ENCODE measurements at places on chromosomes 11 and 22. TPM values are rescaled to one million over a fixed set of nuclear protein-coding genes. Genes with fewer than 3 reads are reported as not detected.

The MIAT gene
- 0.58 TPM for polyA plus RNA-seq

DNA sequence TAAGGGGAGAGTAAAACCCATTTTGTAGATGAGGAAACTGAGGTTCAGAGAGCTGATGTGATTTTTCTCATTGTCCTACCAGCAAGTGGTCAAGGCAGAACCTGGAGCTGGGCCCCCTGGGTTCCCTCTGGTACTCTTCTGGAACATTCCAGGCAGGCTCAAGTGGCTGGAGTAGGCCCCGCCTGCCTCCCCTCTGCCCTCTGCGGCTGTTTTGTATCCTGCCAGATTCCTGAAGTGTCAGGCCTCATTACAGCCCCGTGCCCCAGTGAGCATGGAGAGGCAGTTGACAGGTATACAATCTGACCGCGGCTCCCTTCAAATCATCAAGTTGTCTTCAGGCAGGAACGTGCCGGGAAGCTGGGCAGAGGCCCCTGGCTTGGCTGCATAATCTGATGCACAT lies 94.6 kb upstream of the CD82 start:
- no peak for DNase-seq

The C11orf97 gene
- not detected for polyA plus RNA-seq

The OR4A47 gene
- polyA plus RNA-seq = not detected

GRCh38 chr22:43848366-43849171 lies 13.7 kb downstream of the SULT4A1 start:
- peak; percentile 53 for DNase-seq

DNA sequence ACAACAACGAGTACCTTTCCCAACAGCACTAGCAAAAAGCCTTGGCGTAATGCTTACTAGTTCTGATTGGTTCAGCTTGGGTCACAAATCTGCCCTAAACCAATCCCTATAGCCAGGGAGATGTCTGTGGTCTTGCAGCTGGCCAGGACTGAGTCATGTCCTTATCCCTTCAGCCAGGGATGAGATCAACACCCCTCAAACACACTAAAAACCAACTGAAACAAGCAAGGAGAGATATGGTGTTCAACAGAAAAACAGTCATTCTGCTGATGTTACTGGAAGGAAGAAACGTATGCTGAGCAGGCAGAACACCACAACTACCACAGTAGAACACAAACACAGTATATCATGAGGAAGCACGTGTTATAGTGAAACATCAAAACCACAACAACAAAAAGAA lies 375.6 kb downstream of the LARGE1 start:
- no peak for DNase-seq

- no peak for DNase-seq
Observed at GRCh38 chr22:34501366-34501965, 564.5 kb upstream of the ISX start.

The TYR gene
- not detected for polyA plus RNA-seq

DNA sequence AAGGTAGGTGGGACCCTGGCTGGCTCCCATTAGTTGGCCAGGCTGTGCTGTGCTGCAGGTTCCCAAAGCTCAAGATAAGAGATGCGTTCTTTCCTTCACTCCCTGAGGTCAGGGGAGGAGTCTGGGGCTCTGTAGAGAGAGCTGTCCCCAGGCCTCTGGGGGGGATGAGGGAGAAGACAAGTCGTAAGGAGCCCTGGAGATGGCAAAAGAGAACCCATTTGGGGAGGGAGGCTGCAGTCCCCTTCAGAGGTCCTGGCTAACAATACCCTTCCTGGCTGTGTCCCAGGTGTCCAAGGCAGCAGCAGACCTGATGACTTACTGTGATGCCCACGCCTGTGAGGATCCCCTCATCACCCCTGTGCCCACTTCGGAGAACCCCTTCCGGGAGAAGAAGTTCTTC lies 916 bp downstream of the GNG3 start:
- DNase-seq = no peak

DNA sequence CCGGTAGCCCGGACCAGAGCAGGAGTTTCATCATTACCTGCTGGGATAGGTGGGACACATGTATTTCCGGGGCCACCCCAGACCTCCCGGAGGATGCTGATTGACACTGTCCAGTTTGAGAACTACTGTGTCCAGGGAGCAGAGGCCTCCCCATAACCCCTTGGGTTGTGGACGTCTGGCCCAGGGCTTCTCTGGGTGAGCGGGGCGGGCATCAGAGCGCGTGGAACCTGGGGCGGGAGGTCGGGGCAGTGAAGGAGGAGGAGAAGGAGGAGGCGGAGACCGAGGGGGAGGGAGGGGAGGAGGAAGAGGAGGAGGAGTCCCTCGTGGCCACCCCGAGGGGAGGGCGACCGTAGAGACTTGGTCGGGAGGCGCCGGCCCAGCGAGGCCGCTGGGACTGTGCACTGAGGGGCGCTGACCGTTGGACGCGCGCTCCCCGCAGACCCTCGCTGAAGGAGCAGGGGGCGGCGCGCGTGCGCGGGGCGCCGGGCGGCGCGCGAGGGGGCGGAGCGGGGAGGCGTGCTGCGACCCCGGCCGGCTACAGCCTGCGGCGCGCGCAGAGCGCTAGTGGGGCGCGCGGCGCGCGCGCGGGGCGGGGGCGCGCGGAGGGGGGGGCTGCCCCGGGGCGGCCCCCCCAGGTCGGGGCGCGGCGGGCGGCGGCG lies at the start of gene GRK3:
GRK3 (plus strand) TSS at position 356 of the 659 bp plus-strand sequence. CDS start 366 bp downstream, outside the sequence.
- peak; percentile 23 for DNase-seq

The USH1C gene
- polyA plus RNA-seq = 301 TPM

- DNase-seq = no peak
Observed at GRCh38 chr11:2355000-2355644, 22.0 kb upstream of the CD81 start.

- DNase-seq = peak; percentile 79
Observed at GRCh38 chr11:10303558-10304363, 1.1 kb upstream of the ADM start.

The OR52H1 gene
- not detected for polyA plus RNA-seq

The FAM180B gene
- polyA plus RNA-seq = not detected

DNA sequence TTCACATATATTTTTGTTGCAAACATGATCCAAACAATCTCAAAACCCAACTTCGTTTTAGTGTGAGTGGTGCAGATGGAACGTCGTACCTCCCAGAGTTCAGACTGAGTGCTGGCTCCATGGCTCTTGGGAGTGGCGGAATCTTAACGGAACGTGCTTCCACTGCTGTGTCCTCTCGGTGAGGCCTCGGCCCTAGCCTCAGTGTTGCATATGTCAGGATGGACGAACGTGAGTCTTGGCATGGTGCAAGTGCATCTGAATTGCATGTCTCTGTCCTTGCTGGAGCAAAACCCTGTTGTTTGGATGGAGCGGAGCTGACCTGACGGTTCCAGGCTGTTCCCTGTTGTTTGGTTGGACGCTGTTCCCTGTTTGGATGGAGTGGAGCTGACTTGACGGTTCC lies 306.8 kb downstream of the TBC1D22A start:
- DNase-seq = no peak

The SCUBE2 gene
- polyA plus RNA-seq = 4.9 TPM

DNA sequence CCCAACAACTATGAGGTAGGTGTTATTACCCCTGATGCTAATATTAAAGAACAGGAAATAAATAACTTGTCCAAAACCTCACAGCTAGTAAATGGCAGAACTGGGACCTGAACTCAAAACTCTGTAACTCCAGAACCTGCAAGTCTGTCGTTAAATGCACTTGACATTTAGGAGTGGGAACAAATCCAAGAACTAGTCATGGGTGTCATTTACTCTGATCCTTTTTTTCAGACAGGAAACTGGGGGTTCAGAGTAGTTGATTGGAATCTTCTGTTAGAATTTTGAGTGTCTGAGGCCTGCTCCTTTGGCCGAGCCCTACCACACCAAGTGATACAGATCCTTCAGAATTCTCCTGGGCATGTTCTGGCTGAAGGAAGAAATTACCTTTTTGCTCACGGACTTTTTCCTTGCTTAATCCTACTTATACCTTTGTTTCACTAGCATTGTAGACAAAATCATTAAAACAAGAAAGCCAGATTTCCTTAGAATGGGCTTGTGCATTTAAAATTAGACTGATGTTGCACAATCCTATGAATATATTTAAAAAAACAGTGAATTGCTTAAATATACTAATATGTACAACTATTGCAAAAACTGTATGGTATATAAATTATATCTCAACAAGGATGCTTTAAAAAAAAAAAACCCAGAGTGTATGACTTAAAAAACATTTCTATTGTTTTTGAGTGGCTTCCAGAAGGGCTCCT lies 1.4 kb upstream of the YAP1 start:
- no peak for DNase-seq

DNA sequence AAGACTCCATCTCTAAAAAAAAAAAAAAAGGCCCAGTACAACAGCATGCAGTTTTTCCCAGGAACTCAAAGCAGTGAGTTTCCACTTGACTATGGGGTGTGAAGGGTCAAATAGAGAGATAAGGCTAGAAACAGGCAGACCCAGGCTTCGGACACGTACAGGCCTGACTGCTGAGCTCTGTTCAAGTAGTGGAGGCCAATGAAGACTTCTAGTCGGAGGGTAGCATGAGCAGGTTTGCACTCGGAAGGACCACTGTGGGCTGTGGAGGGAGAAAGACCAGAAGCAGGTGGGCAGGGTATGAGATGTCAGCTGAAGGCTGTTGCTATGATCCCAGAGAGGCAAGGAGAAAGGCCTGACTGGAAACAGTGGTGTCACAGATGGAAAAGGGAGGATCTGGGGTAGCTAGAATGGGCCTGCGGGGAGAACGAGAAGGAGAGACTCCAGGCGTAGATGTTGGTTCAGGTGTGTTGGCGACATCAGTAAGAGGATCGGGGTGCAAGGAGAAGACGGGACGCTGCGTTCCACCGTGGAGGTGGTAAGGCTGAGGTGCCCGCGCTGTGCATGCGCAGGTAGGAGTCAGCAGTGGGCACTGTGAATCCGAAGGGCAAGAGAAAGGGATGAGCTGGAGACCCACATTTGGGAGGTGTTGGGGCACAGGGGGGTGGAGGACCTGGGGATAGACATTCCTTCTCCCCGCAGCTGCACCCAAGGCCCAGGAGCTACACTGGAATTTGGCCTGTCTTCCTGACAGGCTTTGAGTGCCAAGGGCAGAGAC lies 49.4 kb upstream of the RAB1B start:
- DNase-seq = no peak

DNA sequence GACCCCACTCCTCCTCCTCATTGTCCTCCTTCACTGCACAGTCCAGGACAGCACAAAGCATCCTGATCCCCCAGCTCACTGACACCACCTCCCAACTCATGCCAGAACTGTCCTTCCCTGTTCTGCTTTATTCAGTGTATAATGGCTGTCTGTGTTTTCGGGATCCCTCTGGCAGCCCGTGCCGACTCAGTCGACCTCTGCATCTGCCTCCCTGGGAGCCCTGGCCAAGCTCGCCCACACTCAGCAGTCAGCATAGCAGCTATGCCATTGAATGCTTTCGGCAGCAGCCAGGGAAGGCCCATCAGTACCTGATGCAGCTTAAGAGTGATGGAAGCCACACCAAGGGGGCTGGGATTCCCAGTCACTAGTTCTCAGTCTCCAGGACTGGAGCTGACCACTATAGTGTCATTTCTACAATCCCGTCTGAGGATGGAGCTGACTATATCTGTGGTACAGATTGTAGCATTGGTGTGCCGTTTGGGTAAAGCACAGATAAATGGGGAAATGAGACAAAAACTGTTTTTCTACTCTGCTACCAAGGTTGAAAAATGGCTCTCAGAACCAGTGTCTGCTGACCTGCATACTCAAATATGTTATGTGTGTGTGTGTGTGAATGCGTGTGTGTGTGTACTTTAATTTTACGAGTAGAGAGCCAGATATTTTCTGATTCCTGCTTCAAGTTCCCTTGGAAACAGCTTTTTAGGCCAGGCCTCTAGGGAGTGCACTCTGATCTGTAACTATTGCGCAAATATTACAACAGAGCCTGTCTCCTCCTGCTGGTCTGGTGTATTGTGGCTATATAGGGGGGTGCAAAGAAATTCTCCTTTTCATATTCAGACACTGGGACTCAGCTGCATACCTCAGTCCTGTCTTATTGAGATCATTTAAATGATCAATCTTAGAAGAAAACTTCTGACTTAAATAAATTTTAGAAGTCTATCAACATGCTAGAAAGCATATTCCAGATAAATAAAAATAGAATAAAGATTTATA lies 78.8 kb upstream of the TOP3B start:
- peak; percentile 26 for DNase-seq

- DNase-seq = no peak
Observed at GRCh38 chr11:113818426-113818825, 38.8 kb downstream of the CLDN25 start.

DNA sequence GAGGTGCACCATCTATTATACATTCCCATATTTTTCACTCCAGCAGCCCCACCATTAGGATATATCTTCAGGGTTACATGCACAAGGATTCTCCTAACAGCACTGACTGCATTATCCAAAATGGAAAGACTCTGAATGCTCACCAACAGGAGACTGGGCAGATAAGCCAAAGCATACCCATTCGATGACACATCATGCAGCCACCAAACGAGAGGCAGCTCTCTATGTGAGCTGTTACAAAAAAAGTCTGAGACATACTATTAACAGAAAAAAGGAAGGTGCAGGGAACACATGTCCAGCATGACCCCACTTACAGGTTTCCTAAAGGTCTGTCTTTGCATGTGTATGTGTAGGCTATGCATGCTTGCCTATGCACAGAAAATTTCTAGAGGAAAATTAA lies 12.4 kb upstream of the SERPIND1 start:
- DNase-seq = no peak

DNA sequence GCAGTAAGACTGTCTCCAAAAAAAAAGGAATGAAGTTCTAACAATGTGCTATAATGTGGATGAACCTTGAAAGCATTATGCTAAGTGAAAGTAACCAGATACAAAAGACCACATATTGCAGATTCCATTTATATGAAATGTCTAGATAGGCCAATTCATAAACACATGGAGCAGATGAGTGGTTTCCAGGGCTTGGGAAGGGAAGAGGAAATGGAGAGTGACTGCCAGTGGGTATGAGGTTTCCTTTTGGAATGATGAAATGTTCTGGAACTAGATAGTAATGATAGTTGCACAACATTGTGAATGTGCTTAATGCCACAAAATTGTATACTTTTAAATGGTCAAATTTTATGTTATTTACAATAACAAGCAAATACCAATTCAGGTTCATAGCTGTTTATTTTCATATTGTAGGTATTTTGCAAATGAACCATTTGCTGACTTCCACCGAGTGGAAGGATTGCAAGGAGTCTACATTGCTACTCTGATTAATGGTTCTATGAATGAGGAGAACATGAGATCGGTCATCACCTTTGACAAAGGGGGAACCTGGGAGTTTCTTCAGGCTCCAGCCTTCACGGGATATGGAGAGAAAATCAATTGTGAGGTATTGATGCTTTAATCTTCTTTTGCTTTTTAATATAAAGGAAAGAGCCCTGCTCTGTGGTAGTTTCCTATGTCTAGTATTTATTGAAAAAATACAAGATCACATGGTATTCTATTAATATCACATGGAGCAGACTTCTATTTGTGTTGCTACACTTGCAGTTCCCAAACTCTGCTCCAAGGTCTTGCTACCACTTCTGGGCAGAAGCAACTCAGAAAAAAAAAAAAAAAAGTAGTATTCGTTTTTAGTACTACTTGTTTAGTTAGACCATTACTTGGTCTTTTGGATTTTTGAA lies 67.7 kb upstream of the SORL1-AS1 start:
- no peak for DNase-seq

DNA sequence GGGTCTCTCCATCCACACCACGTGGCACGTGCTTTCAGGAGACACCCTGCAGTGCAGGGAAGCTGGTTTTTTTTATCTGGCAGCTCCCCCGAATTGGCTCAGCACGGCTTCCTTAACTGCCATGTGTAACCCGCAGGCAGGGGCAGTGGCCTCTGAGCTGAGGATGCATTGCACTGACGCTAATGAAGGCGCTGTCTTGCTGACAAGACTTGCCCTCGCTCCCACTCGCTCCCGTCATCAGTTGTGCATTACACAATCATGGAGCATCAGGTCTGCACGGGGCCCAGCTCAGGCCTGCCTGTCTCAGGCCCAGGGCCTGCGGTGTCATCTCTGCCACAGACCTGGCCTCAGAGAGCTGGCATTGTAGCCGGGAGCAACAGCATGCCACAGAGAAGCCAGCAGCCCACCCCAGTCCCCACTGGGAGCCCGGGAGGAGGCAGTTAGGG lies 95.9 kb downstream of the ARHGAP8 start:
- DNase-seq = no peak
